ENCODE measurements at places on chromosomes 5 and 9.

DNA sequence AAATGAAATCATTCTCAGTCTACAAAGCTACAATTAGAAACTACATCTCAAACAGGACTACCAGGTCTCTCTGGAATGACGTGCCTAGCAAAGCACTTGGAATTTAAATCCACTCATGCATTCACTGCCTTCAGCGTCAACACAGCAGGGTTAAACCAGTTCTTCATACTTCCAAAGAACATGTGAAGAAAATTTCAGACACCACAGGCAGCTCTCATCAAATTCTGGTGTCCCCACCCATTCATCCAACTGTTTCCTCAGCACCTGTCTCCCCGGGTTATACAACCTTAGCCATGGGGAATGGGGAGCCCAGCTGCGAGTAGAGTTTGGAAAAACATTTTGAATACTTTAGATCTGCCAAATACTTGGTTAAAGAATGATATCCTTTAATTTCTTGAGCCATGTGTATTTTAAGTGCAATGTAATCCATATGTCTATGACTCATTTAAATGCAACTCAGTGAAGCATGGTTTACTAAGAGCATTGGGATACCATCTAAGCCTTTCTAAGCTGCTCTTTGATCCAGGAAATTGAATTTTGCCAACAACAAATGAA, 17.5 kb downstream of the ADAM19 start:
- no peak for DNase-seq

GRCh38 chr5:24080046-24080445, 564.7 kb downstream of the CDH10 start:
- DNase-seq: no peak

DNA sequence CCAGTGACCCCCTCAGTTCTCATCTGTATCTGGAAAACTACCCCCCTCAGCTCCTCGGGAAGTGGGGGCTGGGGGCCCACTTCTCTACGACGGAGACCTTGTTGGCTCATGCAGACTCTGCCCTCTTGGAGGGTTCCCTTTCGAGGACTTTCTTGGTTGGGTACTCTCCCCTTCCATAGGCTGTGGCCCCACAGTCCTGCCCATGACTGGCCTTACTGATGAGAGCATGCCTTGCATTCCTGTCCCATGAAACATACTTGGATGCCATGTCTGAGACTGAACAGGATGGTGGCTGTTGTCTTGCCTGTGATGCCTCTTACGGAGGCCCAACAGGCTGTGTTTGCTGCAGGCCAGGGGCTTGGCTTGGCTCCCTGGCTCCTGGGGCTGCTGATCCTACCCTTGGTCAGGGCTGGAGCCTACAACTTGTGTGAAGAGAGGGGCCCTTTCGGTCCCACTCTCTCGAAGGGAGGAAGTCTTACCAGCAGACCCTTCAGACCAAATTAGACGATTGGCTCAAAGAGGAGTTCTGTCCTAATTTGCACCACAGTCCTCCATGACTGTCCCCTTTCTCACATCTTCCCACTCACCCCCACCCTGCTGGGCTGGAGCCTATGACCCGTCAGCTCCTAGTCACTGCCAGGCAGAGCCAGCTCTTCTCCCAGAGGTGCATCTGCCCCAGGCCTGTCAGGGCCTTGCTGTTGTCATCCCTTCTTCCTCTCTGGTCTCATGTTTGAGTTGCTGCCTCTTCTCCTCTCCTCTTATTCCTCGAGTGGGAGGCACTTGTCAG, 109.9 kb downstream of the CACNA1B start:
- no peak for DNase-seq

GRCh38 chr9:95007226-95007869, 280.8 kb downstream of the AOPEP start:
- no peak for DNase-seq

DNA sequence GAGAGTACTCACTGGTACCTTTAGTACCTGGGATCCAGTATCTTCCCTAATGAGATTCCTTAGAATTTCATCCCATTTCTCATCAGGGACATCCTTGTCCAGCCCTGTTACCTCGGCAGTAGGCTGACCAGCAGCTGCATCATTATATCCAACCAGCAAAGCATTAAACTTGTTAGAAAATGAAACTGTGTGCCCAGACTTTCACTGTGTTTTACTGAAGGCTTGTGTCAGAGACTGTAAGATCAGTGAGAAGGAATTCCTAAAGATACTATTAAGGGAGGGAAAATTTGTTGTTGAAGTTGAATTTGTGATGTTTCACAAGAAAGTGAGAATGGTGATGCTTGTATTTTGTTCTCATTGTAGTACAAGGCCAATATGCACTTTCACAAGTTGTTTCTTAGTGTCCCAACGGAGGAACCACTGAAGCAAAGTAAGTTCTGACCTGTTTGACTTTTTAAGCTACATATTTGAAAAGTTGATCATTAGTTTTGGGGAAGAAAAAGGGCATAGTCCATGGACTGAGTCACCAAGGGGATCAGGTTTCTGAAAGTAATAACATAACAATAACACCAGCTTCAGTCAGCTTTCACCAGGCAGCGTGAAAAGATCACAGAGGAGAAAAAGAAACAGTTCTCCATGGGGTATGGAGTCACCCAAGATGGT, 48.8 kb downstream of the GRAMD2B start:
- DNase-seq: no peak

DNA sequence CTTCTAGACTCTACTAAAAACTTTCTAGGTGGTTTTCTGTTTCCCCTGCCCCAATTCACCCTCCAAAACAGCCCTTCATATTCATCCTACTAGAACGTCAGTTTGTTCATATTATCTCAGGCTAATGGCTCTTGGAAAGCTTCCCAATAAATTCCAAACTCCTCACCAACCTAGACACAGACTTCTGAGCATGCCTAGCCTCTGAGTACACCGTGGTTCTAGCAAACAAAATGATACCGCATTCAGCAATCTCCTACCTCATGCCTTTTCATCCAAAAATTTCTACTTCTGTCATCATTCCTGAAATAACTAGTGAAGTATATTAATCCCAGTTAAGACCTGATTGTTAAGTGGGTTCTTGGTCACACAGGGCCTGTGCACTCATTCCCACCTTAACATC, 46.5 kb upstream of the NR5A1 start:
- DNase-seq: no peak

- no peak for DNase-seq
These were observed 22.0 kb downstream of the CYSTM1 start for GRCh38 chr5:140197023-140197422.

DNA sequence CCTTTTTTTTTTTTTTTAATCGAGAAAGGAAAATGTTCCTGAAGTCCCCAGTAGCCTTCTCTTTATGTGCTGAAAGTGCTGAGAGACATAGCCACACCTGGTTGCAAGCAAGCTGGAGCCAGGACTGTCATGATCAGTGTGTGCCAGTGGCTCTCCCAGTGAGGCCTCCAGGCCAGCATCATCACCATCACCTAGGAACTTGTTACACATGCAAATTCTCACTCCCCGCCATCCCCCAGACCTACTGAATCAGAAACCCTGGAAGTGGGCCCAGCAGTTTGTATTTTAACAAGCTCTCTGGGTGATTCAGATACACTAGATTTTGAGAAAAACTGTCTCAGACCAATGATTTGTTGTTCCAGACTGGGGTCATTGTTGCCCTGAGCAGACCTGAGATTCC, 181.9 kb upstream of the GLRA1 start:
- DNase-seq: no peak

GRCh38 chr5:107396351-107396690, 274.4 kb downstream of the EFNA5 start:
- no peak for DNase-seq

DNA sequence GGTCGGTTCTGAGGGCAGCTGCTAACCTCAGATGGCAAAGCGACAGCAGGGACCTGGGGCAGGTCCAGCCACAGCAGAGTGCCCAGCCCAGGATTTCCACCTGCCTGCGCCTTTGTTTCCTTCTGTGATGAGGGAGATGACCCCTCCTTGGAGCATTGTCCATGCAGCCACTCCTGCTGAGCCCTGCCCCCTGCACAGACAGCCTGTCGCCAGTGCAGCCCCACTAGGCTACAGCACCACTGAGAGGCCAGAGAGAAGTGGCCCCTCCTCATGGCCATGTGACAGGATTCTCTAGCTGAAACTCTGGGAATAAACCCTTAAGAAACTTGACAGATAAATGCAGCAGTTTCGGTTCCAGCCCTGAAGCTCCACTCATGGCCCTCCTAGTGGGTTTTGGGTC, 10.5 kb upstream of the MRNIP start:
- peak; percentile 51 for DNase-seq

All from retina (tissue), 1 donor.